Fibroblast of skin of scalp (primary cell): ENCODE measurements at places on chromosomes 11 and 22.

DNA sequence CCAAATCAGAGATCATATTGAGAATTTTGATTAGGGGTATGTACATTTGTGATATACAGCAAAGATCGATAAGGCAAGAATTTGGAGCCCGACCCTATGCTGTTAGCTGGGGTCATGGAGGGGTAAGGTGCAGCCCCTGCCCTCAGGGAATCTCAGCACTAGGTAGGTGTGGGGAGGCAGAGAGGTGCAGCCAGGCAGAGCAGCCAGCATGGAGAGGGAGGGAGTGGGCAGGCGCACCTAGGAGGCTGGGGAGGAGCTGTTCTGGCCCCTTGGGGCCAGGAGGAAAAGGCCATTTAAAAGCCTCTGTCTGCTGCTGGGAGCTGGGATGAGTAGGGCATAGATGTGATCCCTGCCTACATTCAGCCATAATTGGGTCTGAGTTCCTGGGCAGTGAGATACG is 293.0 kb downstream of the TBC1D22A start:
- no peak for DNase-seq

DNA sequence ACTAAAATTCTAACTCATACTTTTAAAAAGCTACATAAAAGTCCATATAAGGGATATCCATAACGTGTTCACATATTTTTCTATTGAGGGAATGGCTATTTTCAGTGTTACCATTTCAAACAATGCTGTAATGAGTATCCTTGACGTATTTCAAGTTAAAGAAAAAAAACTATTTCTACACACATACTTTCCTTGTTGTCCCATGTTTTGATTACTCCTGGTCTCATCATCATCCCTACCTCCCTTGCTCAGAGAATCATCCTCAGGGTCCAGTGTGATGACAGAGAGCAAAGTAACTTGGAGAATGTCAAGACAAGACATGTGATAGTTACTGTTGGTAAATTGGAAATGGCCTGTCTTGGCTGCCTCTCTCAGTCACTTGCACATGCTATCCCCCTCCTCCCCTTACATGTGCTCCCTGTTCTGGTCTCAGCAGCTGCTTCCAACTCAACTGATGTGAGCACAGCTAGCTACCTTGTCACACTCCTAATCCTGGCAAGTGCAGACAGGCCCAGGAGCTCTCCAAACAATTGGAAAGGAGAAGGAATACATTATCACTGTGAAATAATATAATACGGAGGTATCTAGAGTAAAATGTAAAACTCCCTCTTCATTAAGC is 21.8 kb downstream of the NUMA1 start:
- peak; percentile 82 for DNase-seq

DNA sequence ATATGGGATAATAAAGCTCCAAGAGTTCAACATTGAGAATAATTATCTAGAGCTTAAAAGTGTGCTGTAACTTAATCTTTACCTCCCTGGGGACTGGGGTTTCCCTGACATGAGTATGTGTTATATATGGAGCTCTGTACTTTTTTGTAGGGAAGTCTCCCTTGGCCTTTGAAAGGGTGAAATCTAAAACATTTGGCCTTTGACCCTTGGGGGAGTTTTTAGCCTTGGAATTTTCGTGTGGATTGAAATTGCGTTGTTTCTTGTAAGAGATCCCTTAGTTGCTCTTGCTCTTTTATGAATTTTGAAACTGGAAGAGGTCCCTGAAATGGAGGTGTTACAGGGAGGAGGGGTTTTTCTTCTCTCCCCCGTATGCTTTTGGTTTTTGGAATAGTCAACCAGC is 450.0 kb downstream of the NELL1 start:
- no peak for DNase-seq

DNA sequence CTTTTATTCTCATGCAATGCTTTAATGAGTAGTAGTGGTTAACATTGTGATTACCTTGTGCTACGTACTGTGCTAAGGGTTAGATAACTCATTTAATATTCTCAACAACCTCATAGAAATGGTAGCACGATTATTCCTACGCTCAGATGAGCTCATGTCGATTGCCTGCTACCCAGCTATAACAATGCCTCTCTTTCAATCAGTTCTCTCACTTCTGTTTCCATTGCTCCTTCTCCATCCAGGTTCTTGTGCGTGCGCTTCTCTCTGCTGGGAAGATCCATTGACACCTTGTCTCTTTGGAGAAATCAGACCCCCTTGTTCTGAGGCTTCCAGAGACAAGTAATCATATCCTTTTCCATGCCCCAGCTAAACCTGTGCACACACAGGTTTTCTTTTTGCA is 120.8 kb downstream of the NECTIN1 start:
- DNase-seq: no peak

DNA sequence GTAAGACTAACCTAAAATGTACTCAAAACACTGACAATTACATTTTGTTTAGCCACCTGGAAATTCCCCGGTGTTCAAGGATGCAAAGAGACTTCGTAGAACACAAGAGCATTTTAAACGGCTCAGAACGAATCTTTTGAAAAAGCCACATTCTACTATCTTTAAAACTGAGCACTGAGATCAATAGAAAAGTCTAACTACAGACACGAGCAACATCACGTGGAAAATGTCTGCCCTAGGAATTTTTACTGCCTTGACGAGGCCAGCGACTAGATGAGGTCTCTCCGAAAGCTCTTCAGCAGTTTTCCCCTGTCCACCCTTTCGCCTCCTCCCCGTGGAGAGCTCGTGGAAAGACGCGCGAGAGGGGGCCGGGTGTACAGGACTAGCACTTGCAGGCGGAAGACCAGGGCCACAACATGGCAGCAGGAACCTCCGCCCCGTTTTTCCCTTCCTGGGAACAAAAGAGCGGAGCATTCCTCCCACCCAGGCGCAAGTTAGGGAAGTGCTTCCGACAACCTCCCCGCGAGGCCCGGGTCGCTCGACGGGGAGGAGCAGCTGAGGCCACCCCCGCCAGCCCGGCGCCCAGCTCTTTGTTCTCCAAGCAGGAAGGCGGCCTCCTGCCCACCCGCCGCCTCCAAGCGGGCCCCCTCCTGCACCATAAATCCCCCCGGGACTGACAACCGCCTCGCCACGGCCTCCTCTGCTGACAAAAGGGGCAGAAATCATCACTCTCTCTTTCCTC is 1.1 kb downstream of the EIF4G2 start:
- DNase-seq: peak; percentile 49

GRCh38 chr11:123546515-123546914 is 107.9 kb downstream of the SCN3B start:
- peak; percentile 33 for DNase-seq

GRCh38 chr11:61732705-61733104 is 19.7 kb upstream of the MYRF start:
- DNase-seq: no peak

DNA sequence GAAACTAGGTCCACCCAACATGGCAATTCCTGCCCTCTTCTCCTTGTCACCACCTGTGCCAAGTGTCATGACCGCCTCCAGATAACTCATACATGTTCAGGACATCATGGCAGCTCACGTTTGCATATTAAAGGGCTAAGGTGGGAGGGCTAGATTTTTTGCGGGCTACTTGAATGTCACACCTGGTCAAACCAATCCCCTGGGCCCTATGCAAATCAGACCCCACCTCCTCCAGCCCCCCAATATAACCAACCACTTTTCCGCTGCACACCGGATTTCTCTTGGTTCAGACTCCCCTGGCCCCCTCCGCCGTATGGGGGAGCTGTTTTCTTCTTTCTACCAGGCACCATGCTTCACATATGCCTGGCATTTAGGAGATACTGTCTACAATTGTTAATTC is 12.6 kb downstream of the UPB1 start:
- no peak for DNase-seq

- no peak for DNase-seq
Observed at GRCh38 chr11:1889224-1889930, 2.3 kb downstream of the PRR33 start.

- DNase-seq: no peak
Observed at GRCh38 chr22:19373450-19373849, 58.1 kb downstream of the HIRA start.

GRCh38 chr11:18958221-18958910 is 19.2 kb upstream of the MRGPRX1 start:
- no peak for DNase-seq

GRCh38 chr22:49051491-49052022 is 776.1 kb downstream of the BRD1 start:
- DNase-seq: no peak

DNA sequence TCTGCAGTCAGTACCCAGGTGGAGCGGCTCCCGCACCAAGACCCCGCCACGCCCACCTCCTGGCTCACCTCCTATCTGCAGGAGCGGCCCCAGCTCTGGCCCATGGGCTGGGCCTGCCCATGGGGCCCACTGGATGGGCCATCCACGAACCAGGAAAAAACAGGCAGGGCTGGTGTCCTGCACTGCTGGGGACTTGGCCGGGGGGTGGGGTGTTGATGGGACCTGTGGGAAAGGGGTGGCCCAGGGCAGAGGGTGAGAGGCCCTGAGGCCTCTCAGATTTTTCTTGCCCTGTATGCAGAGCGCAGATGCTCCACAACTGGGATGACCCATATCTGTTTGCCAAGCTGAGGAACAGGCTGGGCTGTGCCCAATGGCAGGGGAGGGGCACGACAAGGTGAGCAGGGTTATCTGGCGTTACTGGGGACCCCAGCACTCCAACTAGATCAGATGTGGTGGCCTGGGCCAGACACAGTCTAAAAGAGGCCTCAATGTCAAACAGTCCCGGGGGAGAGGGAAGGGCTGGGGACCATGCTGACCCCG is 2.7 kb upstream of the PIM3 start:
- DNase-seq: no peak

DNA sequence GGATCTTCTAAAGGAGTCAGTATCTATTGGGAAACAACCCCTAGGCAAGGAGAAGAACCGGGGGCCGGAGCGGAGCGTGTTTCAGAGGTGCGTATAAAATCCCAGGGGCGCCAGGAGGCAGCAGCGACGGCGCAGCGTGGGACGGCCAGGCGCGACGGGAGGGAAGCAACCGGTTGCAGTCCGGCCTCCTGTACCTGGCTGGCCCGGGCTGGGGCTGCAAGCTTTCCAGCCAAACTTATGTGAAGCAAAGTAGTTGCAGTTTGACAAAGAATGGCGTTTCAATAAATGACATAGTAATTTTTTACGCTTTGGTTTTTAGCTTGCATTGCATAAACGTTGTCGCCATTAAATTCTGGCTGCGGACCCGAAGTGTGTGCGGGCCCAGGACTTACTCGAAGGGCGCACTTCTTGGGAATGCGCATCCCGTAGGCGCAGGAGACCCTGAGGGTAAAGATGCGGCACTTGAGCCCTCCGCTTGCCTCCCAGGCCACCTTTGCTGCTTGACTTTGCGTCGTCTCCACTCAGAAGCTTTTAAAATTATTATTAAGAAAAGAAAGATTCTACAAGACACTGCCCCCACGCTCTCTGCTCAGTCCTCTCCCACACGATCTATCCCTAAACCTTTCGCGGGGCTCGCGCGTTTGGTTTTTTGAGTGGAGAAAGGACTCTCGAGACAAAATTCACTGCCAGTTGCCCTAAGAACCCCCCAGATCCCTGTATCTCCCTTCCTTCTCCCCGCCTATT is 1.6 kb upstream of the WT1 start:
- DNase-seq: no peak

GRCh38 chr22:37609240-37610152 is 862 bp downstream of the GGA1 start:
- DNase-seq: no peak

- DNase-seq: no peak
Observed at GRCh38 chr11:63549411-63549810, 12.8 kb downstream of the PLAAT4 start.

- DNase-seq: no peak
Observed at GRCh38 chr22:48368975-48369525, 1458.6 kb downstream of the BRD1 start.

GRCh38 chr11:62131170-62131464 is 7.3 kb downstream of the INCENP start:
- no peak for DNase-seq
